ENCODE measurements at places on chromosomes 6 and 20.

- H3K4me3 ChIP-seq: no peak overlapping the region
- no peak overlapping the region for H3K27ac ChIP-seq
- no peaks in the 10 kb centered on the region for H3K36me3 ChIP-seq
- H3K4me1 ChIP-seq: no peaks in the 10 kb centered on the region
- H3K27me3 ChIP-seq: no peaks in the 10 kb centered on the region
- DNase-seq: no peak
Observed at GRCh38 chr20:43565758-43566104, 6.9 kb downstream of the SGK2 start.

- H3K27ac ChIP-seq: no peak overlapping the region
- H3K4me3 ChIP-seq: no peak overlapping the region
- no peaks in the 10 kb centered on the region for H3K27me3 ChIP-seq
- DNase-seq: no peak
- no peaks in the 10 kb centered on the region for H3K36me3 ChIP-seq
Observed at GRCh38 chr6:26552205-26552604, 14.0 kb downstream of the HMGN4 start.

GRCh38 chr6:161054876-161055275 is 63.3 kb downstream of the MAP3K4 start:
- H3K27ac ChIP-seq: no peak overlapping the region
- H3K4me3 ChIP-seq: no peak overlapping the region
- H3K36me3 ChIP-seq: peaks cover 4% of the 10 kb centered on the region
- H3K27me3 ChIP-seq: no peaks in the 10 kb centered on the region
- no peak for DNase-seq
- peaks cover 6% of the 10 kb centered on the region for H3K4me1 ChIP-seq

- no peak overlapping the region for H3K27ac ChIP-seq
- DNase-seq: no peak
Observed at GRCh38 chr6:88749849-88750248, 213.6 kb downstream of the RNGTT start.

- no peaks in the 10 kb centered on the region for H3K27me3 ChIP-seq
- H3K27ac ChIP-seq: no peak overlapping the region
Observed at GRCh38 chr20:12821249-12821648, 187.5 kb upstream of the SPTLC3 start.

DNA sequence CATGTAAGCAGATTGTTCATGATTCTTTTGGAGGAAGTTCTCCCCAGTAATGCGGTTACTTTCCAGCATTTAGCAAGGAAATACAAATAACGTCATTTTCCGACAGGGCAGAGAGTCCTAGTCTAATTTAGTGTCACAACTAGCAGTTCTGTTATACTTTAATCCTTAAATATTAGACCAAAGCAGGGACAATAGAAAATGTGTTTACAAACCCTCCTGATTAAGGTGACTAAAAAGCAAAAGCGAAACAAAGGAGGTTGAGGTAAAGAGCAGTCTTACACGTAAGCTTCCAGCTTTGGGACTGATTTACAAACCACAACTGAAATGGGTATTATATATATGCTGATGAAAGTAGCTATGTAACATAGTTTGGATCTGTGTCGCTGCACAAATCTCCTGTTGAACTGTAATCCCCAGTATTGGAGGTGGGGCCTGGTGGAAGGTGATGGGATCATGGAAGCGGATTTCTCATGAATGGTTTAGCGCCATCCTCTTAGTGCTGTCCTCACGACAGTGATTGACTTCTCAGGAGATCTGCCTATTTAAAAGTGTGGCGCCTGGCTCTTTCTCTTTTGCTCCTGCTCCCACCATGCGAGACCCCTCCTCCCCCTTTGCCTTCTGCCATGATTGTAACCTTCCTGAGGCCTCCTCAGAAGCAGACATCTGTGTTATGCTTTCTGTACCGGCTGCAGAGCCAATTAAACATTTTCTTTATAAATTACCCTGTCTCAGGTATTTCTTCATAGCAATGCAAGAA is 81.9 kb downstream of the PLCB1 start:
- no peak for DNase-seq
- H3K36me3 ChIP-seq: no peaks in the 10 kb centered on the region
- no peaks in the 10 kb centered on the region for H3K27me3 ChIP-seq
- H3K4me3 ChIP-seq: no peak overlapping the region
- H3K27ac ChIP-seq: no peak overlapping the region

GRCh38 chr6:50720623-50721022 is 7.3 kb downstream of the TFAP2D start:
- DNase-seq: no peak
- H3K4me3 ChIP-seq: no peak overlapping the region
- H3K4me1 ChIP-seq: no peaks in the 10 kb centered on the region
- peaks cover 92% of the 10 kb centered on the region for H3K27me3 ChIP-seq
- H3K36me3 ChIP-seq: peaks cover 3% of the 10 kb centered on the region
- H3K27ac ChIP-seq: no peak overlapping the region

DNA sequence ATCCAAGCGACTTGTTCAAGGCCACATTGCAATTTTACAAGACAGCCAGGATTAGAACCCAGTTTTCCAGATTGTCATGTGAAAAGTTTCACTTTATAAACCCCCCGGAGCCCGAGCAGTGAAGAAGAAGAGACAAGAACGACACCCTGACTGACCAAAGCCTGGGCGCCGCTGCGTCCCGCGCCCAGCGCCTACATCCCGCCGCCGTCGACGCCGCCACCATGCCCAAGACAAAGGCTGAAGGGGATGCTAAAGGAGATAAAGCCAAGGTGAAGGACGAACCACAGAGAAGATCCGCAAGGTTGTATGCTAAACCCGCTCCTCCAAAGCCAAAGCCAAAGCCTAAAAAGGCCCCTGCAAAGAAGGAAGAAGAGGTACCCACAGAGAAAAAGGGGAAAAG is 27.1 kb upstream of the GJA1 start:
- H3K27me3 ChIP-seq: peaks cover 17% of the 10 kb centered on the region
- DNase-seq: no peak
- no peaks in the 10 kb centered on the region for H3K4me1 ChIP-seq
- H3K4me3 ChIP-seq: no peak overlapping the region

DNA sequence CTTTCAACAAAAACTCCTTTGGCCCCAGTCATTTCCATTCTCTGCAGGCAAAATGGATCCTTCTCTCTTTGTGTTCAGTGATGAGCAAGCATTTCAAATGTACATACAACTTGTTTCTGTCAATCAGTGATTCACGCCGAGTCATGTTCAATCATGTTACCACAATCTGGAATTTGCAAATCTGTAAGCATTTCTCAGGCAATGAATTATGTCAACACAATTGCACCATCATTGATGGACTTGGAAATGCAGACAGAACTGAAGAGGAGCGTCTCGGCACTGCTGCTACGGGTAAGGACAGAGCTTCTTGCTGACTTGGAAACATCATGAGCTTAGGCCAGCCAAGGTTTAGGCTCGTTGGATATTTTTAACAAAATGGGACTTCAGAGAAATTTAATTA is 132.8 kb upstream of the AGPAT4 start:
- DNase-seq: no peak
- H3K27me3 ChIP-seq: no peaks in the 10 kb centered on the region
- peaks cover 35% of the 10 kb centered on the region for H3K4me1 ChIP-seq
- peaks cover 3% of the 10 kb centered on the region for H3K36me3 ChIP-seq

DNA sequence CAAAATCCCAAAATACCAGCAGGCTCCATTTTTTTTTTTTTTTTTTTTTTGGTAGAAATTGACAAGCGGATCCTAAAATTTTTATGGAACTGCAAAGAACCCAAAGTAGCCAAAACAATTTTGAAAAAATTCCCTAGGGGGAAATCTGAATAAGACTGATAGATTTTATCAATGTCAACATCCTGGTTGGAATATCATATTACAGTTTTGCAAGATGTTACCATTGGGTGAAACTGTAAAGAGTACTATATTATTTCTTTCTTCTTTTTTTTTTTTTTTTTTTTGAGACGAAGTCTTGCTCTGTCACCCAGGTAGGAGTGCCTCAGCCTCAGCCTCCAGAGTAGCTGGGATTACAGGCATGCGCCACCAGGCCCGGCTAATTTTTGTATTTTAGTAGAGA is 29.4 kb upstream of the BEND3 start:
- H3K4me1 ChIP-seq: no peaks in the 10 kb centered on the region
- H3K4me3 ChIP-seq: no peak overlapping the region
- no peak for DNase-seq
- no peaks in the 10 kb centered on the region for H3K27me3 ChIP-seq

- peaks cover 46% of the 10 kb centered on the region for H3K27me3 ChIP-seq
- no peak overlapping the region for H3K4me3 ChIP-seq
- DNase-seq: no peak
Observed at GRCh38 chr20:46938434-46938833, 43.8 kb downstream of the EYA2 start.

GRCh38 chr6:89895276-89895874 is 1.1 kb downstream of the GJA10 start:
- no peak overlapping the region for H3K27ac ChIP-seq
- H3K36me3 ChIP-seq: no peaks in the 10 kb centered on the region
- H3K4me1 ChIP-seq: no peaks in the 10 kb centered on the region
- no peak overlapping the region for H3K4me3 ChIP-seq
- DNase-seq: no peak

DNA sequence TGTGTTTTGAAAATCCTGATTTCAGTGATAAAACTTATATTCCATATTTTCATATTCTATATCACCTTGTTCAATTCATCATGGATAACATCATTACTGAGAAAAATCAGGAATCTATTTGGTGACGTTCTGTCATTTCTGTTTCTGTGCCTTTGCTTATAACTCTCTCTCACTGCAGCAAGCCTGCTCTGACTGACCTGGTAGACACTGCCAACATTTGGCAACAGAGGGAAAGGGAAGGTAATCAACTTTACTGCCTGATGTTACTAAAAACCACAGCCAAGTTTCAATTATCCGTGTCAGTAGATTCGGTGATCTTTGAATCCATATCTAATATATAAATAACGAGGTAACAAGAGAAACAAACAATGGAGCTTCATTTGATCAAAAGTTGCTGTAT is 501.9 kb downstream of the LMBRD1 start:
- no peak for DNase-seq
- H3K4me1 ChIP-seq: no peaks in the 10 kb centered on the region
- H3K36me3 ChIP-seq: no peaks in the 10 kb centered on the region

DNA sequence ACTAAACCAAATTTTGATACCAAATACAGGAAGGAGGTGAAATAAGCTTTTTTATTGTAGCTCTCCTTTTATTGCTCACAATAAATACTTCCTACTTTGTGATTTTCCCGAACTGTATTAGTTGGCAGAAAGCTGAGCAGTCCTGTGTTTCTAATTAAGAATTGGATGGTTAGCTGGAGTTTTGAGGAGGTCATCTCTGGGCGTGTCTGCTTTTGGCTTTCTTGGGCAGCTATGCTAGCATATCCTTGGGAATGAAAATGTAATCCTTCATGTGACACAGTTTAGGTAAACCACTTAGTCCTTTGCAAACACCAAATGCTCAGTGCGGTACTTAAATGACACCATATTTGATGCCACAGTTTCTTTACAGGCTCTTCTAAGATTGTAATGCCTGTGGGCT is 67.5 kb downstream of the MTHFD1L start:
- DNase-seq: no peak
- H3K4me1 ChIP-seq: peaks cover 51% of the 10 kb centered on the region
- no peak overlapping the region for H3K4me3 ChIP-seq
- H3K27me3 ChIP-seq: no peaks in the 10 kb centered on the region
- peak overlapping the region; percentile 65 for H3K27ac ChIP-seq

GRCh38 chr20:60233018-60233630 is 274.9 kb downstream of the CDH26 start:
- no peaks in the 10 kb centered on the region for H3K27me3 ChIP-seq
- no peak overlapping the region for H3K4me3 ChIP-seq
- H3K27ac ChIP-seq: no peak overlapping the region
- H3K4me1 ChIP-seq: no peaks in the 10 kb centered on the region
- no peaks in the 10 kb centered on the region for H3K36me3 ChIP-seq

DNA sequence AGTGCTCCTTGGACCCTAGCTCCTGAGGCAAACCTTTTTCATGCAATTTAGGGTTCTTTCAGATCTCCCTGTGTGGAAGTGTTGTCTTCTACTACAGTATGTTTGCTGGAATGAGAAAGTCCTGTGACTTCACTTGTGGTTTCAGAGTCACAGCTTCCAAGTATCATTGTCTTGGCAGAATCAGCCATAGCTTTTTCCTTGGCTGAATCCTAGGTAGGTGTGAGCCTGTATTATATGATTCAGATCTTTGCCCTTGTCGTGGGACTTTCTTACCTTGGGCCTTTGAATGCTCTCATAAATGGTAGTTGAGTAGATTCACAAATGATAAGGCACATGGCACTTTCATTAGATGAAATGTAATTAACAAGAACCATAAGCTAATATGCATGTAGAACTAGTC is 16.5 kb downstream of the CARMIL1 start:
- H3K36me3 ChIP-seq: no peaks in the 10 kb centered on the region
- H3K4me1 ChIP-seq: peaks cover 42% of the 10 kb centered on the region
- H3K27ac ChIP-seq: no peak overlapping the region
- H3K4me3 ChIP-seq: no peak overlapping the region
- H3K27me3 ChIP-seq: no peaks in the 10 kb centered on the region

DNA sequence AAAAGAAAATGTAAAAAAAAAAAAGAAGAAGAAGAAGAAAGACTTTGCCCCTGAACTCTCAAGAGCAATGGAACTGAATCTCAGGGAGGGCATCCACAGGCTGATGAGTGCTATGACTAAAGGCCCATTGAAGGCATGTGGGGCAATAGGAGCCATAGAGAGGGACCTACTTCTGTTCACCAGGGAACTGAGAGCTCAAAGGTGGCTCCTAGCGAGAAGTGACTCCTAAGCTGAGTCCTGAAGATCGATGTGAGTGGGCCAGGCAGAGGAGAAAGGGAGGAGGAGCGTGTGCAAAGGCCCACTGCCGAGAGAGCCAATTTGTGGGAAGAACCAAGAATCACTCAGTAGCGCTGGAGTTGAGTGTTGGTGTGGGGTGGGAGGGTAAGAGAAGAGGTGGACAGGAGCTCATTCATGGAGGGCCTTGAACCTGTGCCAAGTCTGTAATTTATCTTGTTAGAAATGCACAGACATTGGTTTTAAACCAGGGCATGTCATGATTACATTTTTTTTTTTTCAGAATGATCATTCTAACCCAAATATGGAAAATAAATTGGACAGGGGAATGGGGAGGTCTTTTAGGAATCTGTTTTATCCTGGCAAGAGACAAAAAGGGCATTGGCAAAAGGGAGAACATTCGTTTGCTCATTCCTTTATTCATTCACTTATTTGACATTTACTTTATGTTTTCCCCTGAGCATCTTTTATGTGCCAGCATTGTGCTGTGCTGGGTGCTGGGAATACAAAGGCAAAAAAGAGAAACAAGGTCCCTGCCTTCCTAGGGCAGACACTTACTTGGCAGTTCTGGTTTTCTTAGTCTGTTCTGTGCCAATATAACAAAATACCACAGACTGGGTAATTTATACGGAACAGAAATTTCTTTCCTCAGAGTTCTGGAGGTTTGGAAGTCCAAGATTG is 67.4 kb upstream of the DSP start:
- no peaks in the 10 kb centered on the region for H3K36me3 ChIP-seq
- H3K27me3 ChIP-seq: no peaks in the 10 kb centered on the region
- peak overlapping the region; percentile 69 for H3K27ac ChIP-seq

GRCh38 chr6:160076009-160076408 is 45.6 kb upstream of the SLC22A1 start:
- H3K4me1 ChIP-seq: no peaks in the 10 kb centered on the region
- no peak overlapping the region for H3K27ac ChIP-seq

- H3K27ac ChIP-seq: no peak overlapping the region
- H3K4me3 ChIP-seq: no peak overlapping the region
- no peaks in the 10 kb centered on the region for H3K4me1 ChIP-seq
- peaks cover 1% of the 10 kb centered on the region for H3K27me3 ChIP-seq
- DNase-seq: no peak
Observed at GRCh38 chr6:69988458-69989126, 122.2 kb downstream of the COL19A1 start.

All from chondrocyte (in vitro differentiated cells).